ENCODE measurements at places on chromosomes 6 and 20.

DNA sequence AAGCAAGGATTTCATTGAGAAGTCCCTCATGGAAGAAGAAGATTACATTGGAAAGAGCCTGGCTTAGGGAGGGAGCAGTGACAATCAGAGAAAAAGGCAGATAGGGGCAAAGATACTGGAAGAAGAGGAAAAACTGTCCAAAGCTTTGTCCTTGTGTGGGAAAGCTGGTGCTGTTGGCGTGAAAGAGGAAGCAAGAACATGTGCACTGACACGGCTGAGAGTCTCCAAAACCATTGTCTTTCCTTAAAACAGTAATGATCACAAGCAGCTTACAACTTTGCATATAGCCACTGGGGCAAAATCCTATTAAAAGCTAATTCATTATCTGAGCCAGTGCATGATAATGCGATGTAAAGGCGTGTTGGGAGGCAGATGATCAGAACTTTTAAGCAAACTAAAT is 85.1 kb upstream of the ESR1 start:
- no peak for DNase-seq

DNA sequence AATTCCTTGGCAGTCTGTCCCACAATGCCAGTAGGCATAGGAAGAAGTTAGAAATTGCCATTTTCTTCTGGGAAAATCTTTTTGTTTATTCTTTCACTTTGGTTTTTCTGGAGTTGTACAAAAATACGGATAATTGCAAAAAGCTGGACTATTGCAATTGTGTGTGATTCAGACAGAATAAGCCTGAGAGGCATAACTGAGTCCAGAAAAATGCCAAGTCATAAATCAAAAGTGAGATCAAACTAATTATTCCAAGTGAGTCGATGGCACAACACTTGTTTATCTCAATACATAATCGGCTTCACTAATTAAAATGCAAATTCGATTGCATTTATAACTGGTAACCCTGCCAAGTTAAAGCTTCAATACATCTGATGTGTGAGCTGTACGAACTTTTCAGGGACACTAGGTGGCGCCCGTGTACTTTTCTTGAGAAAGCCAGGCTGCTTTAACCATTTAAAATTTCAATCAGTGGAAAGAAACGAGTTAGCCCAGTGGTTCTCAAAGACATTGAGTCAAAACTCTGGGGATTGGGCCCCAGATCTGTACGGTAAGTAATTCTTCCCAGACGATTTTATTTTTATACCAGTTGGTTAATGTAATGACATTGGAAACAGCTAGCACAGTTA is 102.6 kb downstream of the LAMP5 start:
- peak; percentile 15 for DNase-seq

DNA sequence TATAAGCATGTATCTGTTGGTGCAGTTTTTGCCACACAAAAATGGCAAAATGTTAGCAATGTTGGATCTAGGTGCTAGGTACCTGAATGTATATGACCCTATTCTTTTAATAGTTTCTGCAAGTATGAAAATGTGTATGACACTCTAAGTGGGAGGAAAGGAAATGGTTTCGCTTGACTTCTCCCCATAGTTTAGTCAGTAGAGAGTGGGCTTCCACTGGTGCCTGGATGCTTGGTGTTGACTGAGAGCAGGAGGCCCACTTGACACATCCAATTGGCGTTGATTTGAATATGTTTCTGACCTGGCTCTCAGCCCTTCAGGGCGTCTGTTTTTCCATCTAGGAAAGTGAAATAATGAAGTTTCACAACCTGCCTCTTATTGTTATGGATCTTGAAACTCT is 41.8 kb upstream of the GABRR1 start:
- DNase-seq: no peak

- no peak for DNase-seq
Observed at GRCh38 chr6:138105446-138105845, 1.8 kb downstream of the PERP start.

DNA sequence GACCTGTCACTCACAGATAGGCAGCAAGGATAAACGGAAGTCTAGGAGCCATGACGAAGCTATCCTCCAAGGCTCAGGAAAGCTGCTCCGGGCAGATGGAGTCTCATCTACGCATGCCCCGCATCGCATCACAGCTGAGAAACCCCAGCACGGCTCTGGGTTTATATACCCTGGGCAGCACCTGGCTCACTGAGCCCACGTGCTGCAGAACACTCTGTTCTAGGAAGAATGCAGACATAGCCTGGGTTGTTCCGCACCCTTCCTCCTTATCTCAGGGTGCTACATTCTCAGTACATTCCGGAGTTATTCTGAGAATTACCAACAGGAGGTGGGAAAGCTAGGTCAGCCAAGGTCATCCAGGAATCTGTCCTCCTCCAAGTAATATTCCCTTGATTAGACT is 260.4 kb downstream of the CBLN4 start:
- no peak for DNase-seq

- DNase-seq: no peak
Observed at GRCh38 chr6:95548188-95548786, 29.0 kb upstream of the MANEA start.

DNA sequence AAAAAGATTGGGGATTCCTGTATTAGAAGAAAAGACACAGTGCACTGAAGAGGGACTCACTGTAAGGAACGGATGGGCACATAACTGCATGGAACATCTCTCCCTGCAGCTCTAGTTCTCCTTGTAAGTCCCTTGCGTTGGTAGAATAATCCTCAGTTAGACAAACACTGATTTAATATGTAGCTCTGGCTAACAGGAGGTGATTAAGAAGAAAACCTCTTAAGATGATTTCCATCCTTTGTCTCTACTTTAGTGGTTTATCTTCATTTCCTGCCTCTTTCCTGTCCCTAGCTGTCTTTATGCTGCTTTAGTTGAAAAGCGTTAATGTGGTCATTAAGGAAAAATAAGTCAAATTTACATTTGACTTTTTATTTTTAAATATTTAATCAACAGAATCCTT is 86.6 kb downstream of the SLC16A10 start:
- no peak for DNase-seq

DNA sequence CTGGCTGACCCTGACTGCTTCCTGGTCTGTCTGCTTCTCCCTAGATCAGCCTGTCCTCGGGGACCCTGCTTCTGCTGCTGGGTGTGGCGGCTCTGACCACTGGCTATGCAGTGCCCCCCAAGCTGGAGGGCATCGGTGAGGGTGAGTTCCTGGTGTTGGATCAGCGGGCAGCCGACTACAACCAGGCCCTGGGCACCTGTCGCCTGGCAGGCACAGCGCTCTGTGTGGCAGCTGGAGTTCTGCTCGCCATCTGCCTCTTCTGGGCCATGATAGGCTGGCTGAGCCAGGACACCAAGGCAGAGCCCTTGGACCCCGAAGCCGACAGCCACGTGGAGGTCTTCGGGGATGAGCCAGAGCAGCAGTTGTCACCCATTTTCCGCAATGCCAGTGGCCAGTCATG is 6.3 kb downstream of the NRSN2 start:
- no peak for DNase-seq

DNA sequence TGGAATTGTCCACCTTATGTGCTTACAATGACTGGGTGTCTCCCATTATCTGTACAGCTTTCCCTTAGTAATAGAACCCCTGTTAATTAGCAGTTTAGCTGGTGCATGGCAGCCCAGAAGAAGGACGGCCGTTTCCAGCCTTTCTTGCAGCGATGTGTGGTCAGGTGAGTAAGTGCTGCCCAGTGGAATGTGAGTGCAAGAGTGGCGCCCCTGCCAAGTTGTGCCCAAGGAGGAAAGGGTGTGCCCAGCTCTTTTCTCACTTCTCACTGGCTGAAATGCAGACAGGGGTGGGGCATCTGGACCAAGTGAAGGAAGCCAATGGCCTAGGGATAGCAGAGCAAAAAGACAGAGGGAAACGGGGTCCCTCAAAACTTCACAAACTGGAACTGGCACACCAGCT is 296.8 kb downstream of the PREX1 start:
- DNase-seq: no peak

DNA sequence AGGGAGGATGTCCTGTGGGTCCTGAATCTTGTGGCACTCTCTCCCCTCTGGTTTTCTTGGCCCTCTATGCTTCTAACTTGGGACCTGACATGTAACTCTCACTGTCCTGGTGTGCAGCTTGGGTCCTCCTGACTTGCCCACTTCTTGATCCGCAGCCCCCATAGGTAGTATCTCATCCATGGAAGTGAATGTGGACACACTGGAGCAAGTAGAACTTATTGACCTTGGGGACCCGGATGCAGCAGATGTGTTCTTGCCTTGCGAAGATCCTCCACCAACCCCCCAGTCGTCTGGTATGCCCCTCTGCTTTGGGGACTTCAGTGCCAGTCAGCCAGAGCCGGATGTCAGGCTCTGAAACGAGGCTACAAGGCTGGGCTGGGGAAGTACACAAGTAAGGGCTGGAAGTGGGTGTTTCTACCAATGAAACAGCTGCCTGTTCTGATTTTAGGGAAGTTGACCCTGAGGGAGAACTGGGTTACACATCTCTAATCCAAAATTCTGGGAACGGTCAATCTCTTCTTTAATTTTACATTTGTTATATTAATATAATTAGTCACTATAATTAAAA is 641 bp downstream of the DBNDD2 start:
- no peak for DNase-seq

GRCh38 chr20:2455771-2456497 is 14.7 kb downstream of the SNRPB start:
- DNase-seq: no peak
